ENCODE measurements at places on chromosomes 16 and 17. TPM values are rescaled to one million over a fixed set of nuclear protein-coding genes. Genes with fewer than 3 reads are reported as not detected.
A peak's percentile ranks its signal among the peaks of the same experiment; 100 is the strongest.

DNA sequence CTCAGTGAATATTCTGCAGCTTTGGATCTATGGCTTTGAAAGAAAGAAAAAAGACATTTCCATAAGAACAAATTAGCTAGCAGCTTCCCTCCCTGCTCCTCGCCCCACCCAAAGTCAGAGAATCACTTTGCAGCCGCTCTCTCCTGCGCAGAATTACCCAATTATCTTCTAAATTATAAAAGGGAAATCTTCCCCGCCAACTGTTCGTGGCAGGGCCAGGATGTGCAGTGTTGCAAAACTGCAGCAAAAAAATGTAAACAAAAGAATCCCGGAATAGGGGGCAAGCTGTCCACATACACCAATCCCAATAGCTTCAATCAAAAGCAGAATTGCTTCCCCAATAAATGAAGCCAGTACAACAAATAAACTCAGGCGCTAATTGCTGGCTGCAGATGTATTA is 510.6 kb downstream of the RBFOX1 start:
- no peak for DNase-seq

DNA sequence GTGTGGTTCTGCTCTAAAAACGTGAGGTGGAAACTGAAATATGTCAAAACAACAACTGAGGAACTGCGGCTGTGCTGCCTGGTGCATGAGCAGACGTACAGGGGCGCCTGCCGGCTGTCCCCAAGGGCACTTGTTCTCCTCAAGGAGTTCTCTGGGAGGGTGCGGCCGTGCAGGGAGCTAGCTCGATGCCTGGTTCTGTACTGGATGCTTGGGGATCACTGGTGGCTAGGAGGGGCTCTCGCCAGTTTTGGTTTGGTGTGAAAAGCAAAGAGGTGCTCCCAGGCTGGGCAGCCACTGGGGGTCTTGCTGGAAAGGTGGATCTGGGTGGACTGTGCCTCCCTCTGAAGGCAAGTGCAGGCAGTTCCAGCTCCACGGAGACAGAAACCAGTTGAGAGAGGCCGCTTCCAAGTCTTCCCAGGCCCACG is 41.9 kb upstream of the ATP2A3 start:
- no peak for DNase-seq

DNA sequence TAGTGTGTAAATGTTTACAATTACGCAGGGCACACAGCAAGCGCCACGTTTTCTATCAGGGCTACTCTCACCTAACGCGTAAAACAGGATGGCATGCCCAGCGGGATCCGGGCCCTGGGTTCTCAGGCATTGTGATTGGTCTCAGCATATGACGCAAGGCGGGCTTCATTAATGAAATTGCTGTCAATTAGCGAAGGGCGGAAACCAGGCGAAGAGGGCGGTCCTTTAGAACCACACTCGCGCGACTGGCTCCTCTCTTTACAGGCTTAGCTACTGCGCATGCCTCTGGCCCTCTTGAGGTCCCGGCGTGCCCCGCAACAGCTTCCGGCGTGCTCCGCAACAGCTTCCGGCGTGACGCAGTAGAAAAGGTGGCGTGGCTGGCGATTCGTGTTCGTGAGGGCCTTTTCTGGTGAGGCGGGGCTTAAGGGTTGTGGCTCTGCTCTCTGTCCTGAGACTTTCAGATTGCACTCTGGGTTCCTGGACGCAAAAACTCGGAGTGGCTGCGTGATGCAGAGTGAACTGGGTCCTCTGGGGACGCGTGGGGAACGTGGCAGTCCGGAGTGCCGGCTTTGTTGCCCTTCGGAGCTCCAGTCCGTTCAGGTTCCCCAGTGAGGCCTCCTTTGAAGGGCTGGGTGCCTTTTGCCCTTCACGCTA is 9.2 kb downstream of the OR2C1 start:
- peak; percentile 92 for DNase-seq

DNA sequence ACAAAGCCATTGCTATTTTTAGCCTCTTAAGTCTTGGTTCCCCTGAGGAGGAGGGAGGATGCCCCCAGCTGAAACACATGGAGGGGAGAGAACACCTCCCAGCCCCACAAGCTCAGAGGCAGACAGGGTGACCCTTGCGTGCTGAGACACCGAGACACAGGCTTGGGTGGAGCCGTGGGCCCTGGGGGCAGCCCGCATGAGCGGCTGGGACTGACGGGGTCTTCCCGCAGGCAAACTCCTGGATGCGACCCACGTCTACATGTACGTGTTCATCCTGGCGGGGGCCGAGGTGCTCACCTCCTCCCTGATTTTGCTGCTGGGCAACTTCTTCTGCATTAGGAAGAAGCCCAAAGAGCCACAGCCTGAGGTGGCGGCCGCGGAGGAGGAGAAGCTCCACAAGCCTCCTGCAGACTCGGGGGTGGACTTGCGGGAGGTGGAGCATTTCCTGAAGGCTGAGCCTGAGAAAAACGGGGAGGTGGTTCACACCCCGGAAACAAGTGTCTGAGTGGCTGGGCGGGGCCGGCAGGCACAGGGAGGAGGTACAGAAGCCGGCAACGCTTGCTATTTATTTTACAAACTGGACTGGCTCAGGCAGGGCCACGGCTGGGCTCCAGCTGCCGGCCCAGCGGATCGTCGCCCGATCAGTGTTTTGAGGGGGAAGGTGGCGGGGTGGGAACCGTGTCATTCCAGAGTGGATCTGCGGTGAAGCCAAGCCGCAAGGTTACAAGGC is 9.8 kb downstream of the SLC16A3 start:
- peak; percentile 90 for DNase-seq

GRCh38 chr16:83338138-83338537 is 469.6 kb upstream of the HSBP1 start:
- DNase-seq = no peak

GRCh38 chr16:56332464-56333079 is 92.8 kb downstream of the AMFR start:
- DNase-seq = no peak

Gene RFNG
- 41.5 TPM for polyA plus RNA-seq

Gene PRSS8
- polyA plus RNA-seq = 0.15 TPM

Gene CCT6B
- polyA plus RNA-seq = 3.3 TPM

Gene KRTAP4-5
- not detected for polyA plus RNA-seq

Gene HSPB9
- 0.11 TPM for polyA plus RNA-seq

Gene SBK1
- polyA plus RNA-seq = 0.46 TPM
